ENCODE measurements at places on chromosomes 11 and 22.

DNA sequence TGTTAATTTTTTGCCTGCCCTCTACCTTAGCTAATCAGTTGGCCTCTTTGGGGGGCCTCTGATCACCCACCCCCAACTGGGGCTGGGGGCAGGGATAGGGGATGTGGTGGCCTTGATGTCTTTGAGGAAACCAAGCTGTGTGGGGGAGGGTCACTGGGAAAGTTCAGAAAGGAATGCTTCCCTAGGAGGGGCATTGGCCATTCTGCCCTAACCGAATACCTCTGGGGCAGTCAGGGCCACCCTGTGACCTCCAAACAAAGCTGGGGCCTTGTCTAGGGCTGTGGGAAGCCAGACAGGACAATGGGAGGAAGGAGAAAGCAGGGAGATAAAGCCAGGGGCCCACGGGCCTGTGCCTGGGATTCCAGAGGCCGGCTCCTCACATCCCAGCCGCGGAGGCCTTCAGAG is 97.5 kb downstream of the TSPAN18 start:
- DNase-seq, result no peak

DNA sequence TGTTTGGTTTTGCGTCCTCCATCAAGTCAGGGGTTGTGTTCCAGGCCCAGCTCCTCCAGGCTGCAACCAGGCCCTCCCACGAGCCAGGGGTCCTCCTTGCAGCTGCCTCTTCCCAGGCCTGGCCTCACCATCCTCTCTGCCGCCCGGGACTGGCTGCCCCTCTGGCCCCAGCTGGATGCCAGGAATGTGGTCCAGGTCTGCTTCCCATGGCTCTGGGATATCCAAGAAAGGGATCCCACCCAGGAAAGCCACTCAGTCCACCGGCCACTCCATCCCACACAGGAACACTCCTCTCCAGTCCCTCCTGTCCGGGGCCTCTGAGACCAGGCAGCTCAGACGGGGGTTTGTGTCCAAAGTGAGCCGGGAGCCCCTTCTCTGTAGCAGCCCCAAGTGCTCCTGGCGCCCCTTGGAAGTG is 336.4 kb downstream of the BRD1 start:
- no peak for DNase-seq

DNA sequence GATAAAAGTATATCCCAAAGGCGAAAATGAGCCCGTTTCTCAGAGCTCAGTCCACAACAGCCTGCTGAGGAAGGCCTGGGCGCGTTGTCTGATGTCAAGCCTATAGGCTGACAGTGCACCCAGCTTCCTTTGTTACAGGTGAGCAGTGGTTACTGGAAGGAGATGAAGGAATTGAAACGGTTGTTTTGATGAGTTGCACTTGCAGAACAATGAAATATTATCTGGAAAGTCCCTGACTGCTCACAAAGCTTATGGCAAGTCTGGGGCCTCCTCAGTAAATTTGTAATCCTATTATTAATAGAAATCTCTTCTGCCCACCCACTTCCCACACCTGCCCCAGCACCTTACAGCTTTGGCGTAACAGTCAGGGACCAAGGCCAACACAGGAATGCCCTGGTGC is 77.8 kb downstream of the C11orf91 start:
- DNase-seq, result no peak

- no peak for DNase-seq
Measured at GRCh38 chr22:50523806-50524675, 1.4 kb downstream of the SCO2 start.

GRCh38 chr22:47195156-47195483 is 432.7 kb downstream of the TBC1D22A start:
- no peak for DNase-seq

DNA sequence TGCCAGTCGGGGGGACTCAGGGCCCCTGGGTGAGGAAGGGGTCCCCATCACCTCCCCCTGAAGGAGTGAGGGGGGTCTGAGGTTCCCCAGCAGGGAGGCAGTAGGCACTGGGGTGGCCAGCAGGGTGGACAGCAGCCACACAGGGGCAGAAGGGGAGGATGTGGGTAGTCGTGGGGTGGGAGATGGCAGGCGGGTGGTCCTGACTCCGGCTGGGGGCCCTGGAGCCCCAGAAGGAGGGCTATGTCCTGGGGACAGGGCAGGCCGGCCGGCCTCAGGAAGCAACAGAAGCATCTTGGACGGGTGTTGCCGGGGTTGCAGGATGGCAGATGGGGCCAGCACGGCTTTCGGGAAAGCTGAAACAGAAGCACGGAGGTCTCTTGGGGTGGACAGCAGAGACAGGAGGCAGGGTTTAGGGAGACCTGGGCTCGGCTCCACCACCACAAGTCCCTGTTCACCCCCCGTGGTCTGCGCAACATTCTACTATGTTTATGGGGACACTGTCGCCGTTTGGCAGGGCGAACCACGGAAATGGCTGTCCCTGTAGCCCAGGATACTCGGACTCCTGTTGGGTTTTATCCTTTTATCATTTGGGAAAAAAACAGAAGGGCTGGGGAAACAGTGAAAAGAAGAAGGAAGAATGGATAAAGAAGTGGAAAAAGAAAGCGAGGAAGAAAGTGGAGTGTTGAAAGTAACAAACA is 14.1 kb downstream of the VWCE start:
- no peak for DNase-seq

- peak; percentile 48 for DNase-seq
Measured at GRCh38 chr11:65503949-65504673, 5.3 kb downstream of the MALAT1 start.

DNA sequence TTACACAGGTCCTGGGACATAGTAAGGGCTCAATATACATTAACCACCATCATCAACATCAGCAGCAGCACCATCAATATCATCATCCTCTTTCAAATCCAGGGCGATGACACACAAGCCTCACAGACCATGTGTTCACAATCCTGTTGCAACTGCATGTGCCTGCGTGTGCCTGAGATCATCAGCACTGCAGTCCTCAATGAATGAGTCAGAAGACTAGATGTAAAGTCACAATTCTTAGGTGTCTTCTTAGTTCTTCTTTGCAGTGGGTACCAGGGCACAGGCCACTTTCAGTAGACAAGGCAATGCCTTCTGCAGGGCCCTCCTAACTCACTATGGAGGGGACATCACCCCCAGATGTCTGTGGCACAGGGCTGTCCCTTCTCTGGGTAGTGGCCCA is 111.1 kb downstream of the MYO18B start:
- DNase-seq, result no peak

GRCh38 chr22:50471197-50471847 is 3.5 kb downstream of the SBF1 start:
- no peak for DNase-seq

DNA sequence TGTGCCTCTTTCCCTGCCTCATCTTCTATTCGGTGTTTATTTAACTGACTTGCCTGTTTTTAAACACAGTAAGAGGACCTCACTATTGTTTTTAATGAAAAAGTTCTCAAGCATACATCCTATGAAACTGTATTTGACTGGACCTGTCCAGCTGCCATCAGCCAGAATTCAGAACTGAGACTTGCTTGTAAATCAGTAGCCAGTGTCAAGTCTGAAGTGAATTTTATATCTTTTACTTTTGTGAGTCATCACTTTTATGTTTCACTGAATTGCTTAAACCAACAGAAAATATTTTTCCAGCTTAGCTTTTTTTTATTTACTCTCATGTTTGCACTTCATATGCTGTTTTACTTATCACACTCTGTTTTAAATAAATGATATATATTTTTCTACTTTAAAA is 88.3 kb downstream of the LUZP2 start:
- no peak for DNase-seq

GRCh38 chr11:7450836-7451235 is 34.5 kb upstream of the OLFML1 start:
- no peak for DNase-seq

DNA sequence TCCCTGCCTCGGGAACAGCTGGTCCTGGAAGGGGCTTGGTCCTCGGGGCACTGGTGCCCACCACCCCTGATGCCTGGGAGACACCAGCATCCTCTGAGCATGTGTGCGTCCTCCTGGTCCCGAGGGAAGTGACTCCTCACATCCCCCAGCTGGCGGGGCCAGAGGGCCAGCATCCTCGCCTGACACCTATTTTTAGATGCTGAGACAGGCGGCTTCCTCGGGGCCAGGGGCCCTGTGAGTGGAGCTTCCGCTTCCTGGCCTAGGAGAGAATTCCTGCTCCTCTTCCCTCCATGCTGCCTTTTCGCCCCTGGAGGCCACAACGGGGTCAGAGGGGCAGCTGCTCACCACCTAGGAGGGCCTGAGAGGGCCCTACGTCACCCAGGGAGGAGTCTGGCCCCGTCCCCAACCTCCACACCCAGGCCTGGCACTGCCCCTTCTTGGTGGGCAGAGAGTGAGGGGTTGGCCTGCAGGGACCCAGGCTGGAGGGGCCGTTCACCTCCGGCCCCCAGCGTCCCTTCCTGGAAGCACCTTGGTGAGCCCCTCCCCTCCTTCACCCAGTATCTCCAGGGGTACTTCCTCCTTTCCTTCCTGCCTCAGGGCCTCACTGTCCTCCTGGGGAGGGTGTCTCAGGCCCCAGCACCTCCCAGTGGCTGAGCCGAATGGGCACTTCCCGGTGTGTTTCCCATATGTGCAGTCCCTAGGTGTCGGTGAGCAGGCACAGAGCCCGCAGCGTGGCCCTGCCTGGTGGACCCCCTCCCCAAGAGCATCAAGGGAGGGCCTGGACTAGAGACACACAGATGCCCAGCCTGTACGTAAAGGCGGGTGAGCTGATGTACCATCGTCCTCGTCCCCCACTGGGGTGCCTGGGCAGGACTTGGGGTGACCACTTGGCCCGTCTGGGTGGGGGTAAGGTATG is 6.1 kb downstream of the CD81 start:
- no peak for DNase-seq

GRCh38 chr11:117870103-117870952 is 6.1 kb downstream of the FXYD6 start:
- DNase-seq, result peak; percentile 84

DNA sequence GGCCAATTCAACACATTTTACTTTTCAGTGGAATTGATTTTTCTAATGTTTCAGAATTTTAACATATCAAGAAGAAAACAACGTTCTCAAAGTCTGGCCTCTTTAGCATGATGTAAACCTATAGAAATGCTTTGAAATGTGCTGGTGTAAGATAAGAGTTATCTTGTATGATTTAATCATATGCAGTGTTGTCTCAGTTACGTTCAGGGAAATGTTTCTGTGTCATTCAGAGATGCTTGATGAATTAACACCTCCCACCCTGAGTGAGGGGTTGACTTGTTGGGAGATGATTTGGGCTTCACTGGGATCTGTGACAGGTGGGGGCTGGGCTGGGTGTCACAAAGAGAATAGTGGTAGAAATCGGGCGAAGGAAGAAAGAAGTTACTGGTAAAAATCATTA is 15.7 kb upstream of the MYO18B start:
- no peak for DNase-seq

GRCh38 chr11:103546236-103546635 is 437.0 kb downstream of the DYNC2H1 start:
- DNase-seq, result no peak

GRCh38 chr11:40290171-40290631 is 1169.3 kb downstream of the LRRC4C start:
- DNase-seq, result no peak

GRCh38 chr11:107665018-107665417 is 46.8 kb downstream of the SLN start:
- DNase-seq, result no peak

DNA sequence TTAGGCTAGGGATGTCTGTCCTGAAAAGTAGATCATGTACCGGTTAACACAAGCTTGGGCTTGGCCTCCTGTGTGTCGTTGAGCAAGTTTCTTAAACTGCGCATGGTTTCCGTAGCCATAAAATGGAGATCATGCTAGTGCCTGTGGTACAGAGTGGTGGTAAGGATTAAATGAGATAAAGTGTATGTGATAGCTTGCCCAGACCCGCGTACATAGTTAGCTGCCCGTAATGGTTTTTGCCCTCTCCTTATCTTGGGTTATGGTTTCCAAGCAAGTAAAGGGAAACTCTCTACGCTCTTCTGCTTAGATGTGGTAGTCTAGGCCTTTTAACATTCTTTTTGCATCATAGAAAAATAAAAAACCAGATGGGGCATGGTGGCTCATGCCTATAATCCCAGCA is 11.0 kb upstream of the PTPRJ start:
- no peak for DNase-seq

DNA sequence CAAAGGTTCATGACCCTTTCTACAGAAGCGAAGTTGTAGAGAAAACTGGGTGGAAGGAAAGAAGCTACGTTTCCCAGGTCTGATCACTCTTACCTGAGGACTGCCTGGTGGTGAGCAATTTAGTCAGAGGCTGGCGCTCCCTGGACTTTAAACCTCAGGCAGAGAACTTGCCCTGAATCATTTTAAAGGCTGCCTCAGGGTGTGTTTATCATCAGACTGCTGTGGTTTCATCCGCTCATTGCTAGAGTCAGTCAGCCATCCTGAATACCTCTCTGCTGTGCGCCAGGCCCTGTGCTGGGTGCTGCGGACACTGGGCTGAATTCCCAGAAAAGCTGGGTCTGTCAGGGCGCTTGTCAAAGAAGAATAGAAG is 2.7 kb downstream of the DTX4 start:
- no peak for DNase-seq

DNA sequence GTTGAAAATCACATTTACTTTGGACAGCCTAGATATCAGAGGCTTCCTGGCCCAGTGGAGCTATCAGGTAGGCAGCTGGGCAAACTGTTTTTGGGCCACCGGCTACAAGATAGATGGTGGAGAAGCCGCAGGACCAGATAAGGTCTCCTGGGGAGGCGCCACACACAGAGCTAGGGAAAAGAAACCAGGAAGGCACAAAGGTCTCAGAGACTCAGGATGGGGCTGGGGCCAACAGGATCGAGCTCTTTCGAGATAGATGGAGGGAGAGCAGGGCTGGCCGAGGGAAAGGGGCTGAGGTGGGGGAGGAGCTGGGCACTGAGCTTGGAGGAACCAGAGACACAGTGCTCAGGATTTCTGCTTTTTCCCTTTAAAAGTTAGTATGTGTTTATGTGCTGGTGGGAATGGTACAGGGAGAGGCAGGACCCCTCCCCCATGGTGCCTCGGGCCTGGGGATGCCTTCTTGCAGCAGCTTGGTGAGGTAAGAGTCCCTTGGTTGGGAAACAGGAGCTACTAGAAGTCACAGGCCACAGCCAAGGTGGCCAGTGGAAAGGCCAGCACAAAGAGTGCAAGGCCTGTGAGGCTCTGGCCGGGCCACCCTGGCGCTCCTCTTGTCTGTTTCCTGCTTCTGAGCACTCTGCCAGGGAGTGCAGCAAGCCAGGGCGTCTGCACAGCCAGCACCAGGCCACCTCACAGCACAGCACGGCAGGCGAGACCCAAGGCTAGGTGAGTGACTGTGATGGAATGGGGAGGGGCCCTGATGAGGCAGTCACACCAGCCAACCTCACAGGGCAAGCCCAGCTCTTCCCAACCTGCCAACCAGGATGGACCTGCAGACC is 11.5 kb upstream of the NAP1L4 start:
- DNase-seq, result no peak

- no peak for DNase-seq
Measured at GRCh38 chr22:45516923-45517675, 14.4 kb downstream of the FBLN1 start.

- no peak for DNase-seq
Measured at GRCh38 chr11:33889821-33890378, 2.0 kb downstream of the LMO2 start.

DNA sequence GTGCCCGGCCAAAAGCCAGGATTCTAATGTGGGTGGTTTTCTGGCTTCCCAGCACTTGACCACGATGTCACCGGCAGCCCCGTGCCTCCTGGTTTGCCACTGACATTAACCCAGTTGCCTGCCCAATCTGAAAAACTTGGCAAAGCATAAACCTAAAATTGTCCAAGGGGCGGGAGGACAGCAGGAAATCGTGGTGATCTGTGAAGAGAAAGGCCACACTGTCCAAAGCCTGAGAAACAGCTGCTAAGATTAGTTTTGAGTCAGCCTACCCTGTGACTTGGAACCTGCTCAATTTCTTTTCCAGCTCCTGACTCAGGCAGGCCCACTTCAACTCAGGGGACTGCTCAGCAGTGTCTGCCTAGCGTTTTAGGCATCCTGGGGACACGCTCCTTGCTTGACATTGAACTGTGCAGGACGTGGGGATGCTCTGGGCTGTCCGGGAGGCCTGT is 8.2 kb upstream of the F2 start:
- DNase-seq, result peak; percentile 70

Data from NCI-H446 treated with DMSO at 0.1 percent for 48 hours (cell line).